ENCODE measurements at places on chromosomes 7 and 10.

GRCh38 chr10:65943451-65943850 is 982.4 kb upstream of the LRRTM3 start:
- DNase-seq, result no peak

DNA sequence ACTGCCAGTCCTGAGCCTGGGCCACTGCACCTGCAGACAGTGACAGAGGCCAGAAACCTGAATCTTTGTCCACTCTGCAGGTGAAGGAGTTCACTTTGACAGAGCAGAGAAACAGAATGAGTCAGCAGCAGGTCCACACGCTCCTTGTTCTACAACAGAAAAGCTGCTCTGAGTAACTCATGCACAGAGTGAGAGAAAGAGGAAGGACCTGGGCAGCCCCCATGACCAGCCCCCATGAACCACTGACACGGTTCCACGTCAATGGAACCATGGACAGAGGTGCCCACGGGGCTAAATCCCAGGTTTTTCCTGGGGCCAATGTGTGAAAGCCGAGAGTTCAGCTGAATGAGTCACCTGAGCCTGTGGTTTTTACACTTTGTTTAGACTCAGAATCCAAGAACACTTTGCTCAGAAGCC is 40.8 kb upstream of the CTBP2 start:
- no peak for DNase-seq

DNA sequence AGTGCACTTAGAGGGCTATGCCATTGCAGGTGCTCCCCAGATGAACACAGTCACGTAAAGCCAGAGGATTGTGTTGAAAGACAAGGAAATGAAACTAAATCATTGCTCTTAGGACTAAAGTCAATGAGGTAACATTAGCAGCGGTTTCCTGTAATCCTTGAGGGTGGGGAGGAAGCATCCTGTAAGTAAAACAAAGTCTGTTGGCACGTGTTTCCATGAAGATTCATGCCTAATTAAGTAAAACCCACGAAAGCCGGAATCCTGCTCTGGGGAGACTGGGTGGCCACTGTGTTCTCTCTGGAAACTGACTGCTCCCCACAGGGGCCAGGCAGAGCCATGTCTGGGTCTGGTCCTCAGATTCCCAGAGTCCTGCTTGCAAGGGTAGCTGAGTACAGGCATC is 18.3 kb downstream of the STEAP1B start:
- no peak for DNase-seq

DNA sequence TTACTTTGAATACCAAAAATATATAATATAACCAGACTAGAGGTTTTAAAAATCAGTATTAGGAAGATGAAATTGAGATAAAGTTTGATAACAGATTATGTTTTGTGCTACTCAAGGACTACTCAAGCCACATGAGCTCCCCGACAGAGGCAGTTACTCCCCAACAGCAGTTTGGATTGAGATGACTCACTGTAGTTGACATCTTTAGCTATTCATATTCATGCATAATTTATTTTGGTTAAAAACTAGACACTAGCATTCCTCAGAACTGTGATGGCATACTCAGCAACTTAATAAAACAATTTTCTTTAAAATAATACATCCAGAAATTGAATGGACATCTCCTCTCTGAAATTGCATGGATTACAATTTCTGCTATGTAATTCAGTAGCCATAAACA is 19.6 kb downstream of the PCLO start:
- no peak for DNase-seq

GRCh38 chr7:30505174-30505697 is 607 bp upstream of the GGCT start:
- DNase-seq, result no peak

- DNase-seq, result peak; percentile 68
Observed at GRCh38 chr7:51315393-51316261, 982 bp downstream of the COBL start.

- no peak for DNase-seq
Observed at GRCh38 chr7:111027396-111027795, 63.5 kb upstream of the LRRN3 start.

GRCh38 chr7:98162758-98163157 is 48.5 kb upstream of the BHLHA15 start:
- no peak for DNase-seq

- DNase-seq, result no peak
Observed at GRCh38 chr7:25731068-25731845, 420.7 kb upstream of the NFE2L3 start.

DNA sequence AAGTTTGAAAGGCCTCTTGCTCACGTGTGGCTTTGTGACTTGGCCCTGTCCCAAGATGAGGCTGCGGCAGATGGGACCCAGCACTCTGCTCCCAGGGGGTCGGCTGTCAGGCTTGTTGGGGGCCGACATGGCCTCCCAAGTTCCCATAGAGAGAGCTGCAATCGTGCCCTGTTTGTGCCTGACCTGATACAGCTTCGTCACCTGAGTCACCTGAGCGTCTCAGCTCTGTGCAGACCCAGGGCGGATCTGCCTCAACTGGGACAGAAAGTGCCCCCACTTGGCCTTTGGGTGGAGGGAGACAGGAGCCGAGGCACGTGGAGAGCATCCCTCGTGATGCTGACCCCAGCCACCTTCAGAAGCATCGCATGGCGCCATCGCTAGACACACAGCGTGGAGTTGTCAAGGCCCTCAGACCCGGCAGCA is 21.7 kb downstream of the PAPOLB start:
- DNase-seq, result no peak

- peak; percentile 62 for DNase-seq
Observed at GRCh38 chr10:110717781-110718589, 73.8 kb downstream of the RBM20 start.

DNA sequence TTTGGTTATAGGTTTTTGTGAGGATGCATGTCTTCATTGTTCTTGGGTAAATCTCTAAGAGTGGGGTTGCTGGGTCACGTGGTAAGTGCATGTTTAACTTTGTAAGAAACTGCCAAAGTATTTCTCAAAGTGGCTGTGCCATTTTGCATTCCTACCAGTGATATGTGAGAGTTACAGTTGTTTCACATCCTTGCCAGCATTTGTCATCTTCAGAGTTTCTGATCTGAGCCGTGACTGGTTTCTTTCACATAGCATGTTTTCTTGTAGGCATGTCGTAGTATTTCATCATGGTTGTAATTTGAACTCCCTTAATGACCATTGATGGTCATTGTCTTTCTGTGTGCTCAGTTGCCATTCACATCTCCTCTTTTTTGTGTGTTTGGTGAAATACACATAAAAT is 286.0 kb downstream of the RNLS start:
- DNase-seq, result no peak

DNA sequence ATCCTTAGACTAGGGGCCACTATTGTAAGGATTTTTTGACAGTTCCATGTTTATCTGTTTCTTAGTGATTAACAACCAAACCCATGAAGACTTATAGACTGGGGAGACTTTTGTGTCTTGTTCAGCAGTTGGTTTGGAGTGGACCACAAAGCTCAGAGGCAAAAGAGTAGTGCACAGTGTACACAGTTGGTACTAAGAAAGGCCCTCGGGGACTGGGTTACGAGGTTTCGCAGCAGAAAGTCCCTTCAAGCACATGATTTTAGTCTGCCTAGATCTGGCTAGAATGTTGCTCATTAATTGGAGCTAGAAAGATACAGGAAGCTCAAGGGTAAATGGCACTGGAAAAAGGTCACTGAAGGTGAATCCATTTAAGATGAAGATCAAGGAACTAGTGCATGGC is 35.4 kb downstream of the CDK14 start:
- DNase-seq, result no peak

GRCh38 chr10:108090476-108091215 is 926.1 kb upstream of the SORCS1 start:
- no peak for DNase-seq

DNA sequence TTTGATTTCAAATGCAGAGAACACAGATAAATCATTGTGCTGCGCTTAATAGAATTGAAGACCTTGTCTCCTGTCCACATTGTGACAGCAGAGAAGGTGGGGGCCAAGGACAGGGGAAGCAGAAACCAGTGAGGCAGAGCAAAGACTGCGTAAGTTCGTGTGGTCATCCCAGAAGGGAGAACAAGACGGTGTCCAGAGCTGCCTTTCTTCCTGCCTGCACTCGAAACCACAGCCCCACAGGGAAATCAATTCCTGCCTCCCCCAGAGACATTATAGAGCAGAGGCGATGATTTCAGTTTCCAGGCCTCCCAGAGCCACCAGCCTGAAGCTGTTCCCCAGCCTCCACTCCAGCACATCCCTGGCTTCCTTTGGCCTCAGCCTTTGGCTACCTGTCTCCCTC is 39.7 kb upstream of the UCN3 start:
- DNase-seq, result no peak

GRCh38 chr10:120415709-120416330 is 41.2 kb upstream of the PLPP4 start:
- DNase-seq, result no peak

GRCh38 chr7:155251831-155252230 is 45.8 kb upstream of the INSIG1 start:
- no peak for DNase-seq

GRCh38 chr10:85316276-85316675 is 987.9 kb downstream of the CCSER2 start:
- DNase-seq, result no peak

- DNase-seq, result no peak
Observed at GRCh38 chr7:37362802-37363201, 85.9 kb downstream of the ELMO1 start.

DNA sequence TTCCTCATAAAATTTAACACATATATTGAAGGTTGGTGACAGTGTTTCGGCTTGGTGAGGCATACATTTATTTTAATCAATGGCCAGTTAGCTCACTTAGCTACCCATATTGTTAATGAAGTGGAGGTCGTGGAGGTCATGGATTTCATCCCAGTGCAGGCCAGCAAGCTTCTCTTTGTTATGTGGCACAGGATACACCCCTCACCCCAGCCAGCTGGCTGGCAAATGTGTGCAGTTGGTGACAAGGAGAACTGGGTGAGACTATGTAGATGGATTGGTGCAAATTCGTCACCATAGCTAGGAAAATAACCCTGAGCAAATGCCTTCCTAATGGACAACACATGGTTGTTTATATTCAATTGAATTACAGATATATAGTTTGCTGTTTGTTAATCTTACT is 50.5 kb upstream of the FOXP2 start:
- DNase-seq, result no peak
